ENCODE measurements at places on chromosomes 16 and 17.

DNA sequence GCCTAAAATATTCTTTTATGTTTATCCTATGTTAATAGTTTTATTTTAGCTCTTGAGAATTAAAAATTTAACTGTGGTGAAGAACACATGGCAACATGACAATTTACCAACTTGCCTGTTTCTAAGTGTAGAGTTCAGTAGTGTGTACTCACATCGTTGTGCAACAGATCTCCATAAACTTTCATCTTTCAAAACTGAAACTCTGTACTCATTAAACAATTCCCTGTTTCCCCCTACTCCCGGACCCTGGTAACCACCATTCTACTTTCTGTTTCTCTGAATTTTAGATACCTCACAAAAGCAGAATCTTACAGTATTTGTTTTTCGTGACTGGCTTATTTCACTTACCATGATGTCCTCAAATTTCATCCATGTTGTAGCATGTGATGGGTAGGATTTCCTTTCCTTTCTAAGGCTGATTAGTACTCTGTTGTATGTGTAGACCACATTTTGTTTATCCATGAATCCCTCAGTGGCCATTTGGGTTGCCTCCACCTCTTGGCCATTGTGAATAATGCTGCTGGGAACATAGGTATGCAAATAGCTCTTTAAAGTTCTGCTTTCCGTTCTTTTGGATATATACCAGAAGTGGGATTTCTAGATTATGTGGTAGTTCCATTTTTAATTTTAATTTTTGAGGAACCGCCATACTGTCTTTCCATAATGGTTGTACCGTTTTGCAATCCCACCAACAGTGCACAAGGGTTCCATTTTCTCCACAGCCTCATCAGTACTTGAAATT lies 17.4 kb downstream of the IST1 start:
- no peak for DNase-seq

DNA sequence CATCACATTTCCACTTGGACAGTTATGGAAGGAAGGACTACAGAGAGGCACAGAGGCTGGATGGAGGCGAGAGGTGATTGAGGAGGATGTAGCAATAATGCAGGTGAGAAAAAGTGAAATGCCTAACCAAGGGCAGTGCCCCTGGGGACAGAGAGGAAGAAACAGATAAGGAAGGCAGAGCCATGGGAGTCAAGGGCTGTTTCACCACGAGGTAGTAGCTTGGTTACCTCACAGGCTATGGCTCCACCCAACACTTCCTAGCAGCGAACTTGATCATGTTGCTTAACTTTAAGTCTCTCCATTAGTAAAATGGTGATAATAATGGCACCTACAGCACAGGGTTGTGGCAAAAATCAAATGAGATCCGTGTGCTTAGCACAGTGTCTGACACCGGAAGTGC lies 83.9 kb downstream of the YPEL2 start:
- no peak for DNase-seq

DNA sequence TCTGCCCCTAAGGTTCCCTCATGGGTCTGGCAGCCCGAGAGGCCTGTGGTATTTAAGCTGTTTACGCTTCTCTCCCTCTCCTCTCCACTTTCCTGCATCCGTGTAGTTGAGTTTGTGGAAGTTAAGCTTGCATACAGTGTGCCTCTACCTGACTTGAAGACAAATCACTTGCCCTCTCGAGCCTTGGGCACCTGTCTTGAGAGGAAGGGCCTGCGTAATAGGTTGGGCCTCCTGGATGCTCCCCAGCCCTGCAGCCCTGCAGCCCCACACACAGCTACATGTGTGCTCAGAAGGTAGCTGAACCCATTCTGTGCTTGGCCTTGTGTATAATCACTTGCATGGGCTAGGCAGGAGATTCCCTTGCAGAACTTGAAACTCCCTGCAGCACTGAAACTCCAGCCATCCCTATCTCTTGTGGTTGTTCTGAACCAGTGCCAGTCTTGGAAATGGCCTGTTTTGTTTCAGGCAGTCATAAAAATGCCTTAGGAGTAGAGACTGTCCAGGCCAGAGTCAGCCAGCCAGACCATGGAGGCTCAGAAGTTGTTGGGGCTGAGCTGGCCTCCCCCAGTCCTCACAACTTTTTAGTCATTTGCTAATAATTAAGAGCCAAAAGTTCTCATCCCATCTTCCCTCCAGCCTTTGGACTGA lies 134.6 kb downstream of the CLEC16A start:
- DNase-seq, result no peak

- DNase-seq, result no peak
These were observed 66.3 kb downstream of the MRC2 start for GRCh38 chr17:62693616-62694409.

GRCh38 chr16:11175787-11176341 lies 80.1 kb downstream of the SOCS1 start:
- no peak for DNase-seq

Data from Caco-2 (cell line).